Naive thymus-derived CD8-positive, alpha-beta T cell (primary cell): ENCODE measurements at places on chromosomes 5 and 9.
A peak's percentile ranks its signal among the peaks of the same experiment; 100 is the strongest.

DNA sequence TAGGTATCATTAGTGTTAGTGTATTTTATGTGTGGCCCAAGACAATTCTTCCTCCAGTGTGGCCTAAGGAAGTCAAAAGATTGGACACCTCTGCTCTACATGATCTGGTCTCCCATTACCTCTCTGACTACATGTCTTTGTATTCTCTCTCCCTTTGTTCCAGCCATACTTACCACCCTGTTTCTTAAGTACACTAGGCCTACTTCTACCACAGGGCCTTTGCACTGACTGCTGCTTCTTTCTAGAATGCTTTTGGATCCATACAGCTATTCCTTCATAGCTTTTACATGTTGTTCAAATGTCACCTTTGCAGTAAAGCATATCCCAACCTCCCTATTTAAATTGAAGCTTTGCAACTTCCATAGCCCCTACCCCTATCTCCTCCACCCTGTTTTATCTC, 5.4 kb downstream of the XRCC4 start:
- DNase-seq, result no peak

DNA sequence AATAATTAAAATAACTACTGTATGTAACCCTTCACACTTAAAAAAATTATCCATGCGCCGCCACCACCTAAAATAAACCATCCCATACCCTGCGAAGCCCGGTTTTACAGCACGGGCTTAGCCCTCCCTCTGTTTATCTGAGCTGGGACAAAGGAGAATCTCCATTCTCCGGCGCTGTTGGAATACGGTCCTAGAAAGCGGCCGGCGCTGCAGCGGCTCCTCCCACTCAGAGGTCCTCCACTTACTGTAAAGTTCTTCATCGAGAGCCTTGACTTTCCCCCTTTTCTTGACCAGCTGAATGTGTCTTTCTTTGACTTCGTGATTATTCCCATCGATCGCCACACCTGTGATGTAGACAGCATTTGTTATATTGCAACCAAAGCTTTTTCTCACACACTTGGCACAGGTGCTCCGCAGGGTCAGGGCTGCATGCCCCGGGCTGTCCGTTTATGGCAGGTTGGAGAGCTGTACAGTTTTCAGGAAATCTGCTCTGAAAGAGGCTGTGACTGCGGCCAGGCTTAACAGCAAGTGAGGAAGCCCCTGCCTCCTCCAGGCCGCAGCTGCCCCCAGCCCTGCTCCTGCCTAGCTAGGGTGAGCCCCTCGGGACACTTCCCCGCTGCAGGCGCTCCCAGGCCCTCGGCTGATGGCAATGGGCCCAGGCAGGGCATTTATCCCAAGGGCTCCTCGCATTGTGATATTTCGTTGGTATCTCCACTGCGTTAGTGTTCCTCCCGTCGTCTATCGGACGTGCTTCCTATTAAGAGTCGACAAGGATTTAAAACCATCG, 16.7 kb downstream of the GFPT2 start:
- no peak for DNase-seq

- DNase-seq, result no peak
Measured at GRCh38 chr9:71916834-71917534, 5.5 kb downstream of the C9orf85 start.

DNA sequence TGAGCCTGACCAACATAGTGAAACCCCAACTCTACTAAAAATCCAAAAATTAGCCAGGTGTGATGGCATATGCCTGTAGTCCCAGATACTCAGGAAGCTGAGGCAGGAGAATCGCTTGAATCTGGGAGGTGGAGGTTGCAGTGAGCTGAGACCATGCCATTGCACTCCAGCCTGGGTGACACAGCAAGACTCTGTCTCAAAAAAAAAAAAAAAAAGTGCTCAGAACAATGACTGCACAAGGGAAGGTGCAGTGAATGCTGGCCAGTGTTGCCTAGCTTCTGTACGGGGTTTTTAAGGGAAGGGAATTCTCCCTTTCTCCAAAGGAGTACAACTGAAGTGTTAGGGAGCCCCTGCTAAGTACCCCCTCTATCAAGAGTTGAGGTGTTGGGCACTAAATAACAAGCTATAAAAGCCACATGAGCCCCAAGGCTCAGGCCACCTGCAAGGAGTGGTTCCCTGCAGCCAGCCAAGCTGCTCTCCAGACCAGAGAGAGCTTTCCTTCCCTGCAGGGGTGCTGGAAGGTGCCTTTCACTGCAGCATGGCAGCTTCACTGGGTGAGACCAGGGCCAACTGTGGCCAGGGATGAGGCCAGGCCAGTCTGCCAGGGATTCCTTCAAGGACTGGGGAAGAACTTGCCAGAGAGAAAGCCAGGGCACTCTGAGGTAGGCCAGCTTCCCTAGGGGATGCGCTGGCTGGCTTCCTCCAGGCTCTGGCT, 14.8 kb downstream of the GADD45G start:
- no peak for DNase-seq

GRCh38 chr5:64859881-64860280, 91.2 kb downstream of the CWC27 start:
- no peak for DNase-seq

DNA sequence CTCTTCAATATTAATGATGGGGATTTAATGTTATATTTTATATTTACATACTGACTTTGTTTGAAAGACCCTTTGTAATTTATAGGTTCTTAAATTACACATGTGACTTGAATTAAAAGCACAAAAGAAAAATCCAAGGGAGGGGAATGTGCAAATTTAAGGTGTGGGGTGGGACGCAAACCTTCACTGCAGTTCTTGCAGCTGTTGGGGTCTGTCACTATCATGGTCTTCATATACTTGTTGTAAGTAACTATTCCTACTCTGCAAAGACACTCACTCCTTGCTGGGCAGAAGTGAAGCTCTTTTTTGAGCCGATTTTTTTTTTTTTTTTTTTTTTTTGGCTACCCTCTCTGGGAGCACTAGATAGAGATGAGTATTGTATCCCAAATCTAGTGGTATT, 505.3 kb downstream of the ARHGEF28 start:
- DNase-seq, result no peak

DNA sequence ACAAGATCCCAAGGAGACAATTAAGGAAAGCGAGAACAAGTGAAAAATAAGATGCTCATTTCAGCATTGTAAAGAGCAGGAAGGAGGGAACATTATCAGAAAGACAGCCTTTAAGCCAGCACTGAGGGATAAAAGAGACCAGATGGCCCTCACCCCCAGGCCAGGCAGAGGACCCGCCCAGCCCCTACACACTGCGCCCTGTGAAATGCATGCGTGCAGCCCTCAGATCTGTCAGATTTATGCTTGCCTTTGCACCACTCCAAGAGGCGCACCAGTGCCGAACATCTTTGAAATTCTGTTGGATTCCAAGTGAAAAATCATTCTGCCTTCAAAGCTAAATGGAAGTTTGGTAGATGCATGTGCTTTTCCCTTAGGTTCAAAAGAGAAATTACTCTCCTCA, 378.0 kb downstream of the MLLT3 start:
- DNase-seq, result no peak

DNA sequence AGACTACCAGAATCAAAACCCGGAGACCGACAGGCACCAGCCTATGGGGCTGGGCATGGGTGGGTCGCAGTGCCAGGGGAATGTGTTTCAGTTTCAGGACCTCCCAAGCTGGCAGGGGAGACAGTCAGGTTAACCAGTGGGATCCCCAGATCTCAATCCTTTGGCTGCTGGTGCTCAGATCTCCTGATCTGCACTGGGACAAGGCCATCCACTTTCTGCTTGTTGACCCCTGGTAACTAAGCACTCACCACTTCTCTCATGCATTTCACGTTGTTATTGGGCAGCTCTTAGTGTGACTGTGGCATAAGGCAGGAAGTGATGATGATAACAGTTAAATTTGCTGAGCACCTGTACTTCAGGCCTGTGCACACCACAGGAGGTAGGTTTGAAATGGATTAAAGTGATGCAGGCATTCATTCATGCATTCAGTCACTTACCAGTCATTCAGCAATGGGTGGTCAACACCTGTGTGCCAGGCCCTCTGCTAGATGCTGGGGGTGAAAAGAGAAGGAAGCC, 42.1 kb upstream of the STXBP1 start:
- DNase-seq, result peak; percentile 57

DNA sequence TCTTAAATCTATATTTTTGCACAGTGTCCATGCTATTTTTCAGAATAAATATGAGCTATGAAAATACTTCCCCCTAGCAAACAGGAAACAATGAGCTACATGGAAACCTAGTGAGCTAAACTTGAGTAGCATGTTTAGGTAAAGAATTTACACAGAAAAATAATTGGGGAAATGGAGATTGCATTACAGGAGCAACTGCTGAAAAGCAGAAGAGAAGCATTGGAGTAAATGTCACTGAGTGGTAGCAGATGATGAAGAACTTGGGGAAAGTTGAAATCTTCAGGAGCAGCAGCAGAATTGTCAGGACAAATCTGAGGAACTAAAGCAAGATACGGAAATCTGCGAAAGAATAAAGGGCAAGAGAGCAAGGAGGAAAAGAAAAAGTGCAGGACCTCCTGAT, 610.3 kb downstream of the TLE1 start:
- DNase-seq, result no peak

GRCh38 chr9:122265149-122265915, 650 bp downstream of the MRRF start:
- no peak for DNase-seq

GRCh38 chr5:57302164-57302563, 128.3 kb downstream of the GPBP1 start:
- DNase-seq, result peak; percentile 13

GRCh38 chr9:21576331-21577189, 94.4 kb upstream of the IFNE start:
- no peak for DNase-seq

DNA sequence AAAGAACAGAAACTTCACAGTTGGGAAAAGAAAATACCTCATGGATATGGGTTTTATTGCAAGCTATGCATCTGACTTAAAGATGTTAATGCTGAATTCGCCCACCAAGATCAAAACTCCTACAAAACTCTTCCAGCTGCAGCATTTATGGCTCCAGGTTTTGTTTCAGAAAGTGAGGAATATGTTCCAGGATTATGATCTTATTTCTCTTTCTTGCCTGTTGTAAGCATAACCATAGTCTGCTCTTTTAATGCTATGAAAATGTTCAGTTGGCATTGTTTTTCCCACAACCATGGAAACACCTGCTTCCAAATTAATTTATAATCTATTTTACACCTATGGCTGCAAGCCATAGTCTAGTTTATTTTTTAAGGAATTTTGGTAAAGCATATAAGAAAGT, 34.9 kb upstream of the FST start:
- no peak for DNase-seq

DNA sequence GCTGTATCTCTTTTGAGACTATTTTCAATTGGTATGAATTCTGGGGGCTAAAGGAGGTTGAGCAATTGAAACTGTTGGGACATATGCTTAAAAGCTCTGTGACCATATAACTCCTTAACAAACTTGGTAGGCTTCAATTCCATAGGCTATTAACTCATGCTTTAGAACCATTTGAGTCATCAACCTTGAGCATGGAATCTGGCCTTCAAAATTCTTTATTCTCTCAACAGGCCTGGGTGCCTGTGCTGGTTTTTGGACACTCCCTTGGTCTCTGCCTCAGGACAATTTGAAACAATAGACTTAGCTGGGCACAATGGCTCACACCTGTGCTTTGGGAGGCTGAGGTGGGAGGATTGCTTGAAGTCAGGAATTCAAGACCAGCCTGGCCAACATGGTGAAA, 61.4 kb upstream of the EPB41L4A start:
- DNase-seq, result no peak

GRCh38 chr5:60274747-60275146, 381.2 kb upstream of the PDE4D start:
- DNase-seq, result no peak

DNA sequence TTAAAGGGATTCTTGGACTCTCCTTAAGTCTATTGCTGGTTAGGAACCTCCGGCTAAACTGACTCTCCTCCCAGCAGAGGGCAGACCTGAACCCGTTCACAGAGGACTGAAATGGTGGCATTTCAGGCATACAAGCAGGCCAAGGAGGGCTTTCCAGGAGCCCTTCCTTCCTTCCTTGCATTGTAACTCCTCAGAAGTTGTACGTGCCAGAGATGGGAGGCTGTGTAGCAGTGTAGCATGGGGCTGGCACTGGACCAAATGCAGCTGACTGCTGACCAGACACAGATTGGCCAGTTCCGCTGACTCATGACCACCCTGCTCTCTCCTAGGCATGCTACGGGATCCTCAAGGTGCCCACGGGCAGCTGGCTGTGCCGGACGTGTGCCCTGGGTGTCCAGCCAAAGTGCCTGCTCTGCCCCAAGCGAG, 36.4 kb downstream of the JADE2 start:
- no peak for DNase-seq

DNA sequence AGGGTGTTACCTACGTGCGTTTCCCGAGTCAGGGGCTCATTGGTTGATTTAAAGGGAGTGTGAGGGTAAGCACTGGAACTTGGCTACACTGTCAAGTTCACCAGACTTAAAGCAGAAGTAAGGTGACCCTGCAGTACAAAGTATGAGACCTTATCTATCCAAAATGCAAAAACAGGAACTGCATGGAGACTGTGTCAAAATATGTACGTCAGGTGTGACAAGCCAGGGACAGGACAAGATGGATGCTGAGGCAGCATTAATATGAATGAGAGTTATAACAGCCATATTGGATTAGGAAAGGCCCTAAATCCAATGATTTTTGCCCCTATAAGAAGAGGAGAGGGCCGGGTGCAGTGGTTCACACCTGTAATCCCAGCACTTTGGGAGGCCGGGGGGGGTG, 15.4 kb upstream of the SUSD3 start:
- no peak for DNase-seq

DNA sequence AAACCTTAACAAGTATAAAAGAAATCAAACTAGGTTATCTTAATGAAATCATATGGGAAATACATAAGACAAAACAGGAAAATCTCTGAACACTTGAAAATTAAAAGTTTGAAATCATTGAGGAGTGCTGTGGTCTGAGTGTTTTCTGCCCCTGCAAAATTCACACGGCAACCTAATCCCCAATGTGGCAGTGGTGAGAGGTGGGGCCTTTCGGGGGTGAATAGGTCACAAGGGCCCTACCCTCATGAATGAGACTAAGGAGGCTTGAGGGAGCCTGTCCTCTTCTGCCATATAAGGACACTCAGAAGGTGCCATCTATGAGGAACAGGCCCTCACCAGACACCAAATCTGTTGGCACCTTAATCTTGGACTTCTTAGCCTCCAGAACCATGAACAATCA, 10.7 kb downstream of the CAMSAP1 start:
- no peak for DNase-seq

DNA sequence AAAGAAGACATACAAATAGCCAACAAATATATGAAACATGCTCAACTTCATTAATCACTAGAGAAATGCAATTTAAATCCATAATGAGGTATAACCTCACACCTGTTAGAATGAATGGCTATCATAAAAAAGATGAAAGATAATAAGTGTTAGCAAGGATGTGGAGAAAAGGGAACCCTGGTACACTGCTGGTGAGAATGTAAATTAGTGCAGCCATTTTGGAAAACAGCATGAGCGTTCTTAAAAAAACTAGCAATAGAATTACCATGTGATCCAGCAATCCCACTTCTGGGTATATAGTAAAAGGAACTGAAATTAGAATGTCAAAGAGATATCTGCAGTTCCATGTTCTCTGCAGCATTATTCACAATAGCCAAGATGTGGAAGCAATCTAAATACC, 64.2 kb upstream of the CEP78 start:
- DNase-seq, result no peak
